ENCODE measurements at places on chromosomes 13 and 19. TPM values are rescaled to one million over a fixed set of nuclear protein-coding genes. Genes with fewer than 3 reads are reported as not detected.

GRCh38 chr13:101785858-101786257 is 333.4 kb downstream of the ITGBL1 start:
- H3K27me3 ChIP-seq: no peaks in the 10 kb centered on the region
- H3K27ac ChIP-seq: no peak overlapping the region
- no peaks in the 10 kb centered on the region for H3K4me1 ChIP-seq
- H3K36me3 ChIP-seq: no peaks in the 10 kb centered on the region

DNA sequence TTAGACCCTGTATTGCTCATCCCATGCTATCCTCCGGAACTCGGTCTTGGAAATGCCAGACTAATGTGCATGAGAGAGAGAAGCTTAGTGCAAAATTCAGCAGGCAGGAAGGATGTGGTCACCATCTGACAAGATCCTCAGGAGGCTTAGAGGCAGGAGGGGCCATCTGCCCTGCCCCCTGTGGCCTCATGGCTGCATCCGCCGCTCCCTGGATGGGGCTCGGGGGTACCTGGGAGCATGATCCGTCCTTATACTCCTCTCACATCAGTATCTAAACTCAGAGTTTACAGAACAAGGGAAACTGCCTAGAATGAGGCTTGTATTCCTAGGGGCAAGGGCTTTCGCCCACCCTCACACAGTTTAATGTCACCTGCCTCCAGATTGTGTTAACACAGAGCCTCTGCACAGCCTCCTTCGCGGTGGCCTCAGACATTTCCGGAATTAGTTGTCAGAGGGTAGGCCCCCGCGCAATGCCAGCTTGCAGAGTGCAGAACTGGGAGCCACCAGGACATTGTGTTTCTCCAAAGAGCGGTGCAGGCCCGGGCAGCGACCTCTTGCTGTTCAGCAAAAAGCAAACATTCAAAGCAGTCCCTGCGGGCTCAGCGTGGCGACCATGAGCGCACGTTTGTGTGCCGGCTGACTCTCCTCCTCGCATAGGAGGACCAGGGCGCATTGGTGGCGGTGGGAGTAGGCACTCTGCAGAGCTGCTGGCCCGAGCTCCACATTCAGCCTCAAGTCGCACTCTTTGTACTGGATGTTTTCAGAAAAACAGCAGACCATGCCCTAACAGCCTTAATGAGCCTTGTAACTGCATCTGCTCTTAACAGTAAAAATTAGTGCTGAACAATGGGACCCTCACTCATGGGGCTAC is 39.1 kb downstream of the GPR12 start:
- H3K4me1 ChIP-seq: no peaks in the 10 kb centered on the region
- no peaks in the 10 kb centered on the region for H3K36me3 ChIP-seq
- H3K27me3 ChIP-seq: peaks cover 32% of the 10 kb centered on the region
- no peak overlapping the region for H3K4me3 ChIP-seq

DNA sequence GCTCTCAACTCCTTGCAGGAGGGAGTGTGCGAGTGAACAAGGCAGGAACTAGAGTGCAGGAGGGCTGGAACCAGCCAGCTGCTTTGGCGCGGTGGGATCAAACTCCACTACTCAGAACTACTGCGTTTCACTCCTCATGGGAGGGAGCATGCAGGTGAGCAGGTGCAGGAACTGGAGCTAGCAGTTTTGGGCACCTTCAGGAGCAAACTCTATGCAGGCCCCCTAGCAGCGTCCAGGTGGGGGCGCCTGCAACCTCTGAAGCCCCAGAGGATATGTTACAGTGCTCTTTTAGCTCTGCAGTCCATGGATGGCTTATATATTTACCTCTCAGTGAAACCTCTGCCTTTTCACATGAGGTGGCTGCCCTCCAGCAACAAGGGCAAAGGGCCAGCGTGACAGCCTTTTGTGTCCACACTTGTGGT is 1303.4 kb downstream of the PCDH9 start:
- no peaks in the 10 kb centered on the region for H3K4me1 ChIP-seq
- no peaks in the 10 kb centered on the region for H3K36me3 ChIP-seq
- H3K27ac ChIP-seq: no peak overlapping the region

GRCh38 chr19:50695251-50696093 is 24.1 kb downstream of the SHANK1 start:
- H3K4me3 ChIP-seq: no peak overlapping the region
- peaks cover 90% of the 10 kb centered on the region for H3K27me3 ChIP-seq
- H3K36me3 ChIP-seq: no peaks in the 10 kb centered on the region
- no peak overlapping the region for H3K27ac ChIP-seq

- H3K27me3 ChIP-seq: peaks cover 75% of the 10 kb centered on the region
- H3K36me3 ChIP-seq: no peaks in the 10 kb centered on the region
- H3K4me1 ChIP-seq: peaks cover 14% of the 10 kb centered on the region
- no peak overlapping the region for H3K4me3 ChIP-seq
- no peak for DNase-seq
Measured at GRCh38 chr19:43779820-43780219, 953 bp downstream of the KCNN4 start.

Gene CGB3
- total RNA-seq: not detected

Gene ZNF559
- total RNA-seq: 19.1 TPM
